ENCODE measurements at places on chromosomes 13 and 19.

- DNase-seq: no peak
Measured at GRCh38 chr13:112184851-112185371, 118.0 kb downstream of the SOX1 start.

DNA sequence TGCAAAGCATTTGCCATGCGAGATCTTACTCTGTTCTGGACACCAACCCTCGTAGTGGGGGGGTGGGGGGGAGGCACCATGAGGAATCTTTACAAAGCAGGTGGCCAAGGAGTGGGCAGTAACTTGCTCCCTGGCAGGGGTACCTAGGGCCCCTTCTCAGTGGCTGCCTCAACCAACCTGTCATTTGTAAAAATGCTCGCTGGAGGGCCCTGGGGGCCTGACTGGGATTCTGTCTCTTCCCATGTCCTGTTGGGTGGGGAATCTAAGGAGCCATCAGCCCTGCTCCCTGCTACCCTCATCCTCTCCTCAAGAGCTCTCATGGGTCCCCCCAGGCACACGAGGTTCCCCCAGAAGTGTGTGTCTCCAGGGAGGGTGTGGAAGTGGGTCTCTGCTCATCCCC, 1.5 kb downstream of the KCNN1 start:
- DNase-seq: no peak

DNA sequence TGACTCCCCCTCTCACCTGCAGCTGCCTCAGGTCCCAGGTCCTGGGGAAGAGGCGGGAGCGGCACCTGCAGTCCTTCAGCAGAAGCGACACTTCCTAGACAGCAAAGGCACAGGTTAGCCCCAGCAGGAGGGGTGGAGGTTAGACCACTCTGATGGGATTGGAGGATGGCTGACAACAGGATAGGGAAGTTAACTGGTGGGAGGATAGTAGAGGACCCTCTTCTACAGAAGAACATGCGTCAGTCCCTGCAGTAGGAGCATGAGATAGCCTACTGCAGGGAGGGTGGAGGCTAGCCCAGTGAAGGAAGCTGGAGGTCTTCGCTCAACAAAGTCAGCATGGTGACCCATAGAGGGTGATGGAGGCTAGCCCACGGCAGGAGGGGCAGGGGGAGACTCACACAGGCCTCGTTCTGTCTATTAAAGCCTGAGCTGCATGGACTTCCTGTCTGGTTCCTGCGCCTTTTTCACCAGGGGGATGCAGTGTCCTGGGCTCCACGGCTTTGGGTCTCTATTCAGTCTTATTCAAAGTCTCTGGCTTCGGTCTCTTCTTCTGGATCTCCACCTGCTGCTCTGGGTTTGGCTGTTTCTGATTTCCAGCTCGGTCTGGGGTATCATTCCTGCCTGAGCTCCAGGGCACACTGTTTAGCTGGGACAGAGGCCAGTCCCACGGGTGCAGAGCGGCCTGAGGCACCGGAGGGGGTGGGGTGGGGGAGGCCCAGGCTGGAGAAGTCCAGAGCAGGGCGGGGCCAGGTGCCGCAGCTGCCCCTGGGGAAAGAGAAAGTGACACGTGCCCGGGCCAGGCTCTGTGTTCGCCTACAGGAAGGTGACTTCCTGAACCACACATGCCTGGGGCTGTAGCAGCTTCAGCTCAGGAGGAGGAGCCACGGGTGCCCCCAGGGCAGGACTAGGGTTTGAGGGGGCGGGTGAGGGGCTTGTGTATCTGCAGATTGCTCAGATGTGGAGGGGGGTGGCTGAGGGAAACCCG, 7.3 kb downstream of the IFNL3 start:
- DNase-seq: no peak

DNA sequence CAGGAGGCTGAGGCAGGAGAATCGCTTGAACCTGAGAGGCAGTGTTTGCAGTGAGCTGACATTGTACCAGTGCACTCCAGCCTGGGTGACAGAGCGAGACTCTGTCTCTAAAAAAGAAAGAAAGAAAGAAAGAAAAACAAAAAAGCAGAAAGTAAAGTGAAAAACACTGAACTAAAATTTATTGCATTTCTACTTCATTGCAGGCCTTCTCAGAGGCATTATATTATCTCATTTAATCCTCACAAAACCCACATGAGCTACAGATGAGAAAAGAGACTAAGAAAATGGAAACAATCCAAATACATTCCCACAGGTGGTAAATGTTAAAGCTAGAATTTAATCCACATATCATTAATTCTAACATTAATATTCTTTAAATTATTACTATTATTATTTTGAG, 147.2 kb upstream of the FREM2 start:
- no peak for DNase-seq

DNA sequence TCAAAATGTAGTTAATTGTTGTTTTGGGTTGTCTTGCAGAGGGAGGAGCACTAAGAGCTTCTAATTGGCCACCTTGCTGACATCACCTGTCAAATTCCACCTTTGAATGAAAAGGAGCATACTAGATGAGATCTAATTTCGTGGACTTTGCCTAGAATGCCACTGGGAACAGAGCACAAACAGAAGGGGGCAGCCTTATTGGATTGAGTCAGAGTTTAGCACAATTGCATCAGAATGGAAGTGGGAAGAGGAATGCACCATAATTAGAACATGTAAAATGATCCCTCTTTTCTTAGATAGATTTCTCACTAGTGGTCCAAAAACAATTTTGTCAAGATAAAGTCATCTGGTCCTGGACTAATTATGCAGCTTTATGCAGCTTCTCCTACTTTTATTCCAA, 1552.2 kb downstream of the PCDH9 start:
- no peak for DNase-seq

DNA sequence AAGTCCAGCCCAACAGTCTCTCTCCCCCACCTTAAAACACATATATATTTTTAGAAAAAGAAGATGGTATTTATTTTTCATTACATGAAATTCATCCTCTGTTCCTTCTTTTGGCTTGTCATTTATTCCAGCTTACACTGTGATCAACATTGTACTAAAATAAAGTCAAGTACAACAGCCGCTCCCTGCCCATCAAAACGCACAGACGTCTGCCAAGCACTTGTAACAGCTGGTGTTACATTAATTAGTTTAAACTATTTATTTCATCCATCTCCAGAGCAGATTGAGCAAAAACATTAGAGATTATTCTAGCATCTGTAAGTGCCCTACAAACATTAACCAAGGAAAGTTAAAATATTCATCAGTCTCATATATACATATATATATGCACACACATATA, 350.5 kb downstream of the DACH1 start:
- no peak for DNase-seq

Measured in mesothelial cell of epicardium (in vitro differentiated cells).